Inflammatory macrophage treated with lipopolysaccharide for 4 hours (primary cell): ENCODE measurements at places on chromosomes 6 and 20.

- peak; percentile 27 for DNase-seq
Measured at GRCh38 chr6:41306187-41306854, 19.8 kb upstream of the TREM1 start.

DNA sequence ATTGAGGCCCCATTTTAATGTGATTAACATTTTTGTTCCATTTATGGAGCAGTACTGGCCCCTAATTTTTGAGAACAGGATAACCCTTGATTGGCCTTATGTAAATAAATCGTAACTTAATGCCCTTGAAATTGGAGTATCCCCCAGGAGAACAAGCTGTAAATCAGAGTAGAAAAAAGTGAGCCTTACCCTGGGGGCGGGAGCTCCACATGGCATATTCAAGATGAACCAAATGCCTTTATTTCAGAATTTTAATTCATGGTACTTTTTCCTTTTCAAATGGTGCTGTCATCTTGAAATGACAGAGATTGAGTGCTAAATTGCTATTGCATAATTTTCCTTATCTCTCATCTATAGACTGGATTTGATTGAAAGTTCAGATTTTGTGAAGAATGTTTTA lies 809.5 kb upstream of the FLRT3 start:
- DNase-seq = no peak

DNA sequence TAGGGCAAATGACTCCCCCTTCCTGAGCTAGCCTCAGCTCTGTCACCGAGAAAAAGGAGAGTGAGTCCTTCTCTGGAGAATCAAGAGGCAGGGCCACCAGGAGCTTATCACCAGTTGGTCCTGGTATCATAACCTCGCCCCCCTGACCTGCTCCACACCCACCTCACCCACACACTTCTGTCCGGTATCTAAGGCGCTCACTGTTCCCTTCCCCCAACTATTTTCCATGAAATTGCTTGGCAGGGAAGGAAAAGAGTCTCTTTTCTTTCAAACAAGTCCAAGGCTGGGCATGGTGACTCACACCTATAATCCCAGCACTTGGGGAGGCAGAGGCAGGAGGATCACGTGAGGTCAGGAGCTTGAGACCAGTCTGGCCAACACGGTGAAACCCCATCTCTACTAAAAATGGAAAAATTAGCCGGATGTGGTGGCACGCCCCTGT lies 77.6 kb downstream of the ZMYND8 start:
- no peak for DNase-seq

GRCh38 chr20:60986506-60987156 lies 265.4 kb upstream of the CDH4 start:
- no peak for DNase-seq

GRCh38 chr20:43749734-43750294 lies 23.0 kb upstream of the GTSF1L start:
- peak; percentile 64 for DNase-seq

DNA sequence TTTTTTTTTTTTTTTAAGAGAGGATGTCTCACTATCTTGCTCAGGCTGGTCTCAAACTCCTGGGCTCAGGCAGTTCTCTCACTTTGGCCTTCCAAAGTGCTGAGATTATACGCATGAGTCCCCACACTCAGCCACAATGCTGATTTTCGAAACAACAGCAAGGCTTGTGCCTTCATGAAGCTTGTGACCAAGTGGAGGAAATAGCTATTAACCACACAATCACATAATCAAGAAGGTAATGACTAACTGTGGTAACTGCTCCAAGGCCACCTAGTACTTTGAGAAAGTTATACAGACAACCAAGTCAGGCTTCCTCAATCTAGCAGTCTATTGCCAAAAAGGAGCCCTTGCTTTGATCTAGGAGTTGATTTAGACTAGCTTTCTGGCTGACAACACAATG lies 46.3 kb downstream of the SOD2 start:
- peak; percentile 33 for DNase-seq

GRCh38 chr20:47353692-47354463 lies 2.6 kb downstream of the ZMYND8 start:
- DNase-seq = peak; percentile 72

- peak; percentile 70 for DNase-seq
Measured at GRCh38 chr6:7723041-7723447, 2.9 kb upstream of the BMP6 start.

GRCh38 chr6:161476711-161477110 lies 202.8 kb upstream of the AGPAT4 start:
- DNase-seq = no peak

GRCh38 chr6:43627008-43627825 lies 1.8 kb downstream of the GTPBP2 start:
- DNase-seq = peak; percentile 98

GRCh38 chr6:53524455-53524815 lies 20.5 kb downstream of the GCLC start:
- DNase-seq = peak; percentile 14

DNA sequence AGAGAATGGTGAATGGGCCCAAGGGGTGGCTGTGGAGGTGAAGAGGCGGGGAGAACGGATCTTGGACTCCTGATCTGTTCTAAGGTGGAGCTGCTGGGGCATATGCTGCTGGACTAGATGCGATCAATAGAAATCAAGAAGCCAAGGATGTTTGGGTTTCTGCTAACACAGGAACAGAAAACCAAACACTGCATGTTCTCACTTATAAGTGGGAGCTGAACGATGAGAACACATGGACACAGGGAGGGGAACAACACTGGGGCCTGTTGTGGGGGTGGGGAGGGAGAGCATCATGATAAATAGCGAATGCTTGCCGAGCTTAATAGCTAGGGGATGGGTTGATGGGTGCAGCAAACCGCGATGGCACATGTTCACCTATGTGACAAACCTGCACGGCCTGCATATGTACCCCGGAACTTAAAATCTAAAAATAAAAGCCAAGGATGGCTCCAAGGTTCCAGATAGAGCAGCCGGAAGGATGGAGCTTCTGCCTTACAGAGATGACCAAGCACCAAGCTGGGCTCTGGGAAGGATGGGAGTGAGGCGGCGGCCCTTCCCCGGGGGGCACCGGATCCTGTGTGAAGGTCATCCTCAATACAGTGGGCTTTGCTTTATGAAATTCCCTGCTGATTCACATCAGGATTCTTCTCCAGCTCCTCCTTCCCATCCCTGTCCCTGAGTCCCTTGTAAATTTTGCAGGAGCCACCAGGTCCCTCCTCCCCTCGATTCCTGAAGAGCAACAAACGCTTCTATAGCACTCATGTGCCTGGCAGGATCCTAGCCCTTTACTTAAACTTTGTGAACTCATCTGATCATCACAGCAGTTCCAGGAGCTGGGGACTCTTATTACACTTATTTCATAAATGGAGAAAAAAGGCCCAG lies 109.2 kb upstream of the PTPN1 start:
- no peak for DNase-seq

GRCh38 chr6:40587240-40588069 lies at the start of gene LRFN2:
LRFN2 (minus strand) TSS chr6:40587364.
- peak; percentile 63 for DNase-seq

DNA sequence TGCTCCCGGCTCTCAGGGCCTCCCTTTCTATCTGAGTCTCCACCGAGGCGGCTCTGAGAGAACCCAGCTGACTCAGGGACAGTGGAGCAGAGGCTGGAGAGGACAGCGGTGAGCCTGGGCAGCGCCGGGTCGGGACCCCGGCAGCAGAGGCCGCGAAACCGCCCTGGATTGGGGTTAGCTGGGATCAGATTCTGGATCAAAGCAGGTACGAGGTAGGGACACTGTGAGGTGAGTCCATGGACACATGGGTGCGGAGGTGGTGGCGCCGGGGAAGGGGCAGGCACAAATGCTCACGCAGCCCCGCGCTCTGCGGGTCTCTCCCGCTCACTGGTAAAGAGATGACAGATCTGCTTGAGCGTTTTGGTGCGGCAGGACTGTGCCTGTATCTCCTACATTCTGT lies 146.4 kb upstream of the GGTLC1 start:
- DNase-seq = no peak

- peak; percentile 76 for DNase-seq
Measured at GRCh38 chr6:4023240-4023639, 55.7 kb downstream of the FAM217A start.

DNA sequence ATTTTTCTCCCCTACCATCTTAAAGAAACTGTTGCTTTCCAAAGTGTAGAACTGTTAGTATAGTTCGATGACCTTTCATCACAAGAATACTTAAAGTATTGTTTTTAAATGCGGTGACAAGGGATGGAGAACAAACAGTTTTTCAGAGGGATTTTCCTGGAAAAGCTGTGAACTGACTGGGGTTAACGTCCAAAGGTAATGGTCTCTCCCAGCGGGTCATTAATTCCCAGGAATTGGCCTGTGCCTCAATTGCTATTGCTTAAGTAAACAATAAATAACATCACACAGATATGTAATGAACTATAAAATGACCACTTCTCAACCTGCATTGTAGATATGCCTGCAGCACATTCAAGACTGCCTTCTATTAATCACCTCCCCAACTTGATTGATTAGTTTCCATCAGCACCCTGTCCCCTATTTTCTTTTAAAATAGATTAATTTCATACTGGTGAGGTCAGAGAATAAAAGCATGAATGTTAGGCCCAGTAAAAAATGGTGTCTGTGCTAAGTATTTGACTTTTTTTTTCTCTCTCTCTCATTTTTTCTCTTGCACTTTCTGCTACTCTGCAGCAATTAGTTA lies 268.2 kb downstream of the SAMD5 start:
- no peak for DNase-seq

DNA sequence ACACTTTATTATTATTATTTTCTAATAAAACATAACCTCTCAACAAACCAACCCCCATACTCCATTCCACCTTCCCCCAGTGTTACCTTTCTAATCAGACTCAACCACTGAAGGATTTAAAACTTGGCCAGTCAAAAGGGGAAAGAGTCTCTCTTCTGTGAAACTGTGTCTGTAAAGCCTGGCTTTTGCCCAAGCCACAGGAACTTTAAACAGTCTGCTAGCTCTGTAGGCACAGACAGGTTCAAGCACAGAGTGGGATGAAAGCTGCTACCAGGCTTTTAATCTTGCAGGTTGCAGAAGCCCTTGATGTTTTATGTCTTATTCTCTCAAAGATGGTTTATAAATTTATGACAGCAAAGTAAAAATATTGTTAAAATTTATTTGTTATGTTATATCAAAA lies 585.7 kb downstream of the TENT5A start:
- no peak for DNase-seq

GRCh38 chr6:76803038-76803580 lies 660.2 kb downstream of the HTR1B start:
- DNase-seq = no peak

DNA sequence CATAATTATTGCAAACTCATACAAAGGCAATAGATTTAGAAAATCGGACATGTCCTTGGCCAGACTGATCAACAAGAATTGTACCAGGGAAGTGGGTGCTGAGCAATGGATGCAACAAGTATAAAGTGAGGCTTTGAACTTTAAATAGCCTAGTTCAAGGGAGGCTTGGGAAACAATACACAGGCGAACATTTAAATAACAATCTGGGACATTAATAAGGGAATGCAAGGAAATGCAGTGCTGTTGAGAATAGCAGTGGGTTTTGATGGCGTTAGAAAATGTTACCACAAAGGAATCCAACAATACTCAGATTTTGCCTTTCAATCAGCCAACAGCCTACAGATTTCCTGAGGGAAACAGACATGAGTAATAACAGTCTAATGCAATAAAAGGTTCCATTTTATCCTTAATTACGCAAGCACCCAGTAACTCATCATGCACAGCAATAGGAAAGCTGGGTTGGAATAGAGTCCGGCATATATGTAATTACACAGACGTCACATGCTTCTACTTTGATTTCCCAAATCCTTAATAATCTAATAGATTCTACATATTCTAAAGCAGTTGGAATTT lies 134.6 kb downstream of the PHACTR1 start:
- no peak for DNase-seq

GRCh38 chr20:31548820-31549512 lies 34.7 kb downstream of the HM13 start:
- DNase-seq = no peak

DNA sequence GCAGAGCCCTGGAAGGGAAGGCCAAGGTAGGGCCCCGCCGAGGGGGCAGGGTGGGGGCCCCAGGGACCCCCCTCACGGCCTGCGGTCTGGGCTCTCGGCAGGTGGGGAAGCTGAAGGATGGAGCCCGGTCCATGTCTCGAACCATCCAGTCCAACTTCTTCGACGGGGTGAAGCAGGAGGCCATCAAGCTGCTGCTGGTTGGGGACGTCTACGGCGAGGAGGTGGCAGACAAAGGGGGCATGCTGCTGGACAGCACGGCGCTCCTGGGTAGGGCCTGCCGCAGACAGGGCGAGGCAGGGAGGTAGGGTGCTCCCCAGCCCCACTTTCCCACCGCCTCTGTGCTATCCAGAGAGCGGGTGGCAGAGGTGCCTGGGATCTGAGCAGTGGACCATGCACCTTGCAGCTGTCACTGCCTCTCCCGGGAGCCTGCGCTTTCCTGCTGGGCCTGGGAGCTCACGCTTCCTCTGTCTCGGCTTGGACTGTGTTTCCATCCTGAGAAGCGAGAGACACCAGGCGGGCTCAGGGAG lies 83.1 kb downstream of the SYNJ2 start:
- no peak for DNase-seq

- DNase-seq = no peak
Measured at GRCh38 chr6:161540532-161540931, 266.7 kb upstream of the AGPAT4 start.

GRCh38 chr6:161216616-161217205 lies 57.1 kb downstream of the AGPAT4 start:
- DNase-seq = no peak

DNA sequence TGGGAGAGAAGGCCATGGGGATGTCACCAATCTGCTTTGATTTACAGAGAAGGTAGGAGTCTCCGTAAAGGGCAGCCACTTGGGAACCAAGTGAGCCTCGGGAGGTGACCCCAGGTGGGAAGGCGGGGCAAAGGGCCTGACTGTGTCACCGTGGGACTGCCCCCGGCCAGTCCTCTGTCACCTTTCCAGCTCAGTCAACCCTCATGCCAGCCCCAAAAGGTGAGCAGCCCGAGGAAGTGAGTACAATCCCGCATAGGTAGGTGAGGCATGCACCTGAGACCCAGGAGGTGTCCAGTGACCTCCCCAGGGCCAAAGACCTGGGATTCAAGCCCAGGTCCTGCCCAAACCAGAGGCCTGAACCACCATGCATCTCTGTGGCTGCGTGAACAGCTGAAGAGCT lies 36.2 kb downstream of the BMP7 start:
- no peak for DNase-seq

DNA sequence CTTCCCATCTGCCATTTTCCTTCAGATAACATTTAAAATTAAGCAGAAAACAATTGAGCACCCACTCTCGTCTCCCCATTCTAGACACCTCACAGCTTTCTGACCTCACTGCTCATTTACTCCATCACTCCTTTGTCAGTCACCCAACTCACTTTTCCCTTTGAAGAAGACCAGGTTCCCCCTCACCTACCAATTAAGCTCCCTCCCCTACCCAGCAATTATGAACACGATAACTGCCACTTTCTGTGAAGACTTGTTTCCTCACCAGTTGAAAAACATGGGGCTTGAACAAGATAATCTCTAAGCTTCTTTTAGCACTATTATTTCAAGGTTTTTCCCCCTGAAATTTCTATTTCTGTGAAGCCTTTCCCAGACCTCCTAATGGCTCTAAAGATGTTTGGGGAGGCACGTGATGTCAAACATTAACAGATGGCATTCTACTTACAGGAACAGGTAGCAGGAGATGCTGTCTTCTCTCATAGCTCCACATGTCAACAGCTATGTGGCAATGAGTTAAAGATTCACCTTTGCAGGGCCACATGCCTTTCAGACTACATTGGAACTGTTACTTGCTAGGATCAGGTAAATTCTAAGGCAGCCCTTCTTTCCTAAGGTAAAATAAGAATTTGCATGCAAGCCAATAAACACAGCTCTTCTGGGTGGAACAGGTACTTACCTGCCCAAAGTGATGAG lies 24.8 kb upstream of the SLA2 start:
- no peak for DNase-seq

GRCh38 chr6:152598421-152598820 lies 38.7 kb downstream of the SYNE1 start:
- DNase-seq = peak; percentile 58

- DNase-seq = peak; percentile 40
Measured at GRCh38 chr6:135004399-135004798, 50.2 kb downstream of the HBS1L start.
